ENCODE measurements at places on chromosomes 5 and 9.

DNA sequence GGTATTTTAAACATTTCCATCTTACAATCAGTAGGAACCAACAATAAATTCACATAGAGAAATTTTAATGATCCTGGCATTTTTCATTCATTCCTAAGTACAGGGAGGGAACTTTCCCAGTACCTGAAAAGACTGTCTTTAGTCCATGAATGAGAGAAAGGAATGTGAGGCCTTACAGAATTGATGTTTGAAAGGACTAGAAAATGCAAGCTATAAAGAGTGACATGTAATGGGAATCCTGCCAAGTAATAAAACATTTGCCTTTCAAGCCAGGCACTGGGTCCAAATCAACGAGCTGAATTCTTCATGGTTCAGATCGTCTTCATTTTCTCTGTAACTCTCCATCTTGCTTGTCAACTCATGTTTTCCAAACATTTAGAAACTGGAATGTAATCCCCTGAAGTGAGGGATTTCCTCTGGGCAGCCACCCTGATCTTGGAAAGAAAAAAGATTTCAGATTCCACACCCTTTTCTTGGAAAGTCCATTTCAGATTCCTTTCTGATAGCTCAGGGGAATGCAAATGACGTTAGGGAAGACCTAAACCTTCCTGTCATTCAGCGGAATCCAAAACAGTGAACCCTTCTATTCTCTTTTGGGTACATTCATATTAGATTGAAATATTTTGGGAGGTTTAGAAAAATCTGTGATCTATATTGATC is 315.8 kb downstream of the SH3GL2 start:
- no peak for DNase-seq

GRCh38 chr5:77957931-77958521 is 181.9 kb upstream of the TBCA start:
- DNase-seq = no peak

GRCh38 chr5:10300246-10300645 is 7.5 kb downstream of the CMBL start:
- DNase-seq = no peak

DNA sequence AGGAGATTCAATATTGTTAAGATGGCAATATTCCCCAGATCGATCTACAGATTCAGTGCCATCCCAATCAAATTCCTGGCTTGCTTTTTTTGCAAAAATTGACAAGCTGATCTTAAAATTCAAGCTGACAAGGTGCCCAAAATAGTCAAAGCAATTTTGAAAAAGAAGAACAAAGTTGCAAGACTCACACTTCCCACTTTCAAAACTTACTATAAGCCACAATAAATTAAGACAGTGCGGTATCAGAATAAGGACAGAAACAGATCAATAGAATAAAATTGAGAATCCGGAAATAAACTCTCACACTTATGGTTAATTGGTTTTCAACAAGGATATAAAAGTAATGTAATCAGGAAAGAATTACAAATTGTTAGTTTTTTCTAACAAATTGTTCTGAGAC is 97.1 kb downstream of the NRG2 start:
- no peak for DNase-seq

DNA sequence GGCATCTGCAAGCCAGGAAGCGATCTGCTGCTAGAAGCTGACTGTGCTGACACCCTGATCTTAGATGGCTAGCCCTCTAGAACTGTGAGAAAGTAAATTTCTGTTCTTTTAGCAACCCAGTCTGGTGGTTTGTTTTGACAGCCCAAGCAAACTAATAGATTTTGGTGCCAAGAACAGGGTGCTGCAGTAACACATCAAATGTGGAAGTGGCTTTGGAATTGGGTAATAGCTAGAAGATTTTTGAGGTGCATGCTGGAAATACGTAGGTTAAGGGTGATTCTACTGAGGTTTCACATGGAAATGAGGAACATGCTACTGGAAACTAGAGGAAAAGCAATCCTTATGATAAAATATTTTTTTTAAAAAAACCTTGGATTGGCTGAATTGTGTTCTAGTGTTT is 153.5 kb upstream of the SH3GL2 start:
- no peak for DNase-seq

DNA sequence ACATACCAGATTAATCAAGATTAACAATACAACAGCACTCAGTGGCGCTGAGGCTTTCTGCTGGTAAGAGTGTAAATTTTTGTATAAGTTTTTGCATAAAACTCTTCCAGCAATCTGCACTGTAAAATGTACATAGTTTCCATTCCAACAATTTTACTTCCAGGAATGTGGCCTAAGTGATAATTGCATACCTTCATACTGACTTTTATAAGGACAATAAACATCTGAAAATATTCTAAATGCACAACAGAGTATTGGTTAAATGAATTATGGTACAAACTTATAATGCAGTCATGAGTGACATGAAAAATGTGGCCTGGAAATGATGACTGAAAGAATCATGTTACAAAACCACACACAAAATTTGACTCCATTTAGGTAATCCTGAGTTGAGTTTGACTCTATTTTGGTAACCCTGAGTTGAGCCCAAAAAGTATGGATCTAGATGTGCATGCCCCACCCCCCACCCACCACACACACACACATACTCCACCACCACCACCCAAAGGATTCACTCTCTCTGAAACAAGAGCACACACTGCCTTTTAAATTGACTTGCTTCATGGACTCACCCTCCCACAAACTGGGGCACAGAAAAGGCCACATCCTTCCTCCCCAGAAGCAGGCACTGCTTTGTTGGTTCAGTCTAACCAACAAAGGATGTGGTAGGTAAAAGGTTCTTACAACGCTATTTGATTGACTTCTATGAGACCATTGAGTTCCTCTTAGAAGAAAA is 137.6 kb downstream of the SUSD1 start:
- DNase-seq = no peak

Data from NCI-H1436 (cell line).